Uterus (tissue), 4 donors: ENCODE measurements at places on chromosomes 16 and 17. TPM values are rescaled to one million over a fixed set of nuclear protein-coding genes. Genes with fewer than 3 reads are reported as not detected.

Gene ZACN
- total RNA-seq, result not detected

Gene TEX19
- not detected for total RNA-seq

Gene ANKRD40
- total RNA-seq, result 15.0 TPM

Gene RMI2
- total RNA-seq, result 15.3 TPM

Gene ITGAX
- total RNA-seq, result 2.6 TPM

Gene FBXL16
- not detected for total RNA-seq

Gene POLR3E
- 179 TPM for total RNA-seq

Gene APOBR
- total RNA-seq, result 0.49 TPM

Gene BAIAP3
- total RNA-seq, result 0.59 TPM

Gene HOXB8
- total RNA-seq, result 1.9 TPM

Gene HOXB1
- not detected for total RNA-seq

Gene HYDIN
- 23.6 TPM for total RNA-seq

Gene EVPL
- 3.3 TPM for total RNA-seq

Gene KCTD11
- 7.0 TPM for total RNA-seq

Gene TRAF4
- total RNA-seq, result 0.51 TPM

Gene CPNE7
- total RNA-seq, result 0.14 TPM

Gene TMEM107
- total RNA-seq, result 0.77 TPM
